OCI-LY7 (cell line): ENCODE measurements at places on chromosomes 3 and 15.
A peak's percentile ranks its signal among the peaks of the same experiment; 100 is the strongest.

GRCh38 chr3:190495354-190495753 is 18.5 kb upstream of the IL1RAP start:
- no peak for DNase-seq

GRCh38 chr3:5245927-5246326 is 58.4 kb downstream of the EDEM1 start:
- DNase-seq: peak; percentile 79

GRCh38 chr15:25738171-25738965 is 124.8 kb downstream of the ATP10A start:
- DNase-seq: no peak

- DNase-seq: no peak
Observed at GRCh38 chr3:58082047-58082446, 73.8 kb downstream of the FLNB start.

DNA sequence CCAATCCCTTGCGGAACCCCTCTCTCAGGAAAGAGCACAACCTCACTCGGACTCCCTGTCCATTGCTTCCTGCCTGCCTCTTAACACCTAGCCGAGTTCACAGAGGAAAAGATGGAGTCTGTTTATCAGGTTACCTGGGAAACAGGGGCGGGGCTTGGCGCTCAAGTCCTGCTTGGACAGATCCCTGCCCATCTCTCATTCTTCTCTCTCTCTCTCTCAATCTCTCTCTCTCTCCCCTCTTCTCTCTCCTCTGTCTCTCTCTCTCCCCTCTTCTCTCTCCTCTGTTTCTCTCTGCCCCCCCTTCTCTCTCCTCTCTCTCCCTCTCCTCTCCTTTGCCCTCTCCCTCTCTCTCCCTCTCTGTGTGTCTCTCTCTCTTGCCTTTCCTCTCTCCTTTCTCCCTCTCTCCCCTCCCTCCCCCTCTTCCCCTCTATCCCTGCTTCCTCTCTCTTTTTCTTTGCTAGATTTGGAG is at the start of gene EFHB:
Gene EFHB, minus strand, starts transcription at position 120 of the 469 bp plus-strand sequence. CDS start 199 bp downstream, outside the sequence.
- no peak for DNase-seq

- DNase-seq: no peak
Observed at GRCh38 chr3:68135067-68135466, 480.7 kb upstream of the SUCLG2 start.

DNA sequence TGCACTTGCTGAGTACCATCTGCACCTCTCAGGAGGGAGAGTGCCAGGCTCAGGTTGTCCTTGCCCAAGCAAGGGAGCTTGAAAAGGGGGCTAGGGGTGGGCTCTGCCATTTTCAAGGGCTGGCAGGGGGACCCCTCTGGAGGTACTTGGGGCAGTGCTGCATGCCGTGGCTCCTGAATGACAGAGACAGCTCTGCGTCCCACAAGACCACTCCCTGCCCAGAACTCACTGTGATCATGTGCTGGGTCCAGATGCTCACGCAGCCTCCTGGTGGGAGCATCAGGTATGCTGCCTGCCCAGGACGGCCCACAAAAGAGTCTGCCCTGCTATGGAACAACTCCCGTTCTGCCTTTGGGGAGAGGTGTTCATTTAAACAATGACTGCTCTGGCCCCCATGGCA is 165.2 kb downstream of the GOLGA6L4 start:
- DNase-seq: no peak

GRCh38 chr3:54999811-55000210 is 72.0 kb upstream of the LRTM1 start:
- no peak for DNase-seq

GRCh38 chr3:46947981-46948791 is 28.4 kb downstream of the CCDC12 start:
- no peak for DNase-seq

DNA sequence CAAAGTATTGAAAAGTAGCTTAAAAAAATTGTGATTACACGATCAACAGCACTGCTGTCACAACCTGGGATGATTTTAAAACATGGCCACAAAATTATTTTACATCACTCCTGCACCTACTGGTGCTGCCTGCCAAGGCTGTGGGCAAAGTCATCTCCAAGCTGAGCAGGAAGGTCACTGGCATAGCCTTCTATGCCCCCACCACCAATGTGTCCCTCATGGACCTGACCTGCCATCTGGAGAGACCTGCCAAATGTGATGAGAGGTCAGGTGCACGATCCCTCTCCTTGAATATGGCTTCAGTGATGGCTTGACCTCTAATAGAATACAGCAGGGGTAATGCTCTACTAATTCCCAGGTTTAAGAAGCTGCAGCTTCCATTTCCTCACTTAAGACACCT is 57.8 kb downstream of the PIK3CB start:
- no peak for DNase-seq

- no peak for DNase-seq
Observed at GRCh38 chr3:27428446-27428845, 55.7 kb downstream of the SLC4A7 start.

GRCh38 chr3:10601857-10602230 is 96.5 kb upstream of the ATP2B2 start:
- no peak for DNase-seq

- DNase-seq: no peak
Observed at GRCh38 chr3:46845397-46845859, 17.8 kb downstream of the MYL3 start.

DNA sequence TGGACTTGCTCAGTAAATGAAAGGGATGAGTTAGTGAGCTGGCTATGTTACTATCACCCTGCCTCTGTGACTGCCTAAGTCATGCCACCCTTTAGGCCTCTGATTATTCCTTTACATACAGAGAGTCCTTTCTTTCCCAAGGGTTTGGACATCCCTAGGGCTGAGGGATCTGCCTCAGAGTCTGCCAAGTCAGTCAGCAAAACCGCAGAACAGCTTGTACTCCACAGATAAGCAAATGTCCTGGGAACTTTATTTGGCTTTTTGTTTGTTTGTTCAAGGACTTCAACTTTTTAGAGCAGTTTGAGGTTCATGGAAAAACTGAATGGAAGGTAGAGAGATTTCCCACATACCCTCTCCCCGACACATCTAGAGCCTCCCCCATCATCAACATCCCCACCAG is 82.6 kb upstream of the TRIM42 start:
- no peak for DNase-seq

- DNase-seq: no peak
Observed at GRCh38 chr3:73401059-73401458, 223.7 kb downstream of the PDZRN3 start.

GRCh38 chr15:89083246-89083645 is 5.0 kb upstream of the ABHD2 start:
- DNase-seq: no peak

DNA sequence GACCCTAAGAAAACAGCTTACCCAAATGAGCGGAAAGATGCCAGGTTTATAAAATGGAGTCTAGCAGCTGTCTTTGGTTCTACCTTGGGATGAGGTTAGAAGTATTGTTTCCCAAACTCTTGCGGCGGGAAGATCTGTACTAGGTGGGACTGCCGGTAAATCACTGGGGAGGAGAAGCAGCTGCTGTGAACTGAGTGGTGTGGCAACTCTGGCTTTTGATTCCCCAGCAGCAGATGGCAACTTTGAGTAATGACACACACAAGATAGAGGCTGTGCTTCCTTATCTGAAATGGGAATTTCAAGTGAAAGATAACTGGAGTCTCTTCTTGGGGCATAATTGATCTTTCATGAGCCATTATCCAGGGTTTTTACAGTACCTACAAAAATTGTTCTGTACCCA is 184.9 kb downstream of the ATG7 start:
- DNase-seq: no peak

DNA sequence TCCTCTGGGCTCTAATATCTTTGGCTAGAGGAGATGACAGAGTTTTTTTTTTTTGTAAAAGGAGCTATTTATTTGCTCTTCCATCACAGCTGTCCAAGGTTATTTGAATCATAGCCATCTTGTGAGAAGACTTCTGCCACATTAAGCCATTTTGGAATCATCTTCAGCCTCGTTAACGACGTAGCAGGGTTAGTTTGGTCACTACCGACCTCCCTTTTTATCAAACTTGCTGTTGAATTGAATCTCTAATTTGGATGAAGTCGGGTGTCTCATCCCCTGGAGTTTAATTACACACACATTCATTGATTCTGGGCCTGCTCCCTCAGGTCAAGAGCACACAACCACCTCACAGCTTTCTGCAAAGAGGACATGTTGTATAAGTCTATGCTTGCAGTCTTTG is 238.7 kb downstream of the CPNE4 start:
- no peak for DNase-seq

GRCh38 chr3:128849911-128850455 is 29.4 kb upstream of the ACAD9 start:
- DNase-seq: no peak

- DNase-seq: no peak
Observed at GRCh38 chr3:32816439-32817256, 1.1 kb upstream of the TRIM71 start.

DNA sequence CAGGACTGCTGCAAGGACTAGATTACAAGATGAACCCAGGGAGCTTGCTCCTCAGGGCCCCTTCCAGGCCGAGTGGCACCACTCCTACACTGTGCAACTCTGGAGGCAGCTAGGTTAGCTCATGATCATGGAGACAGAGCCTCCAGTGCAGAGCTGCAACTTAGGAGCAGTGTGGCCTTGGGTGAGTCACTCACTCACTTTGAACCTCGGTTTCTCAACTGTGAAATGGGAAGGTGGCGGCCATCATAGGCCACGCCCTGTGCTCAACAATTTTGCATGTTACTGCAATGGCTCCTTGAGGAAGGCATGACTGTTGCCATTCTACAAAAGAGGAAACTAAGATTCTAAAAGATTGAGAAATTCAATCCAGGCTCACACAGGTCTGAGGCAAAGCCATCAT is 11.2 kb upstream of the CXCR6 start:
- no peak for DNase-seq

DNA sequence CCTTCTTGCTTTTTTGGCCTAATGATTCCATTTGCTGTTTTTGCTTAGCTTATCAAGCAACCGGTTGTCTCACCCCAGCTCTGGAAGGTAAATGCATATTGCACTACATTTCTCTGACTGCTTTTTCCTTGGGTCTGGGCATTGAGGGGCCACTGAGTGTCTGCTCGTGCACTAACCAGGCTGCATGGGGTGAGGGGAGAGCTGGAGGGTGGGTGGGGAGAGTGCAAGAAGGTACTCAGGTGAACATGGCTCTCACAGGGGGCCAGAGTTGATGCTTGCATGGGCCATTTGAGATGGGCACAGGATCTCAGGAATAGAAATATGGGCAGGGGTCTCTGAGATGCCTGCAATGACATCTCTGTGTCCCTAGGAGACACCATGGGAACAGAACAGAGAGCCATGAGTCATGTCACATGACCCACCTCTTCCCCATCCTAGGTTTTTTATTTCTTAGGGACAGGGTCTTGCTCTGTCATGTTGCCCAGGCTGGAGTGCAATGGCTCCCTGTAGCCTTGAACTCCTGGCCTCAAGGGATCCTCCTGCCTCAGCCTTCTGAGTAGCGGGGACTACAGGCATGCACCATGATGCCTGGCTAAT is 6.2 kb downstream of the ALPK3 start:
- no peak for DNase-seq

DNA sequence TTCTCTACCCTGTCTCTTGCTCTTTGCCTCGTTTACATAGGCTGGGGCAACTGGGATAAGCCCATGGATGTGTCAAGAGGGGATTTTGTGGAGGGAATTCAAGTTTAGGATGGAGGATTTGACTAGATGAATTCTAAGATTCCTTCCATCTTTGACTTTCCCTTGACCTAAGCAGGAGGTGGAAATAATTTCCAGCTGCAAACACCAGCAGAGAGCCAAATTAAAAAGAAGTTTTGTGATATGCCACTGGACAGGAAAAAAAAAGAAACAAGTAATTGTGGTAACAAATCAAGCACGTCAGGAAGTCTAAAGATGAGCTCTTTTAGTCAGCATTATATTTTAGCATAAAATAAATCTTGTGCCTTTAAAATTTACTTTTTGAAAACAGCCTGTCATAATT is 49.8 kb downstream of the KCNMB2 start:
- DNase-seq: no peak

- no peak for DNase-seq
Observed at GRCh38 chr3:73206030-73206429, 144.6 kb downstream of the EBLN2 start.

- DNase-seq: no peak
Observed at GRCh38 chr3:113795693-113796092, 42.9 kb upstream of the GRAMD1C start.

- DNase-seq: peak; percentile 87
Observed at GRCh38 chr3:16513141-16514020, at the start of gene RFTN1. Gene RFTN1 (minus strand): TSS chr3:16513699. CDS start chr3:16493869, 19,830 bp downstream.

- peak; percentile 93 for DNase-seq
Observed at GRCh38 chr3:125916376-125916978, 52.5 kb upstream of the ROPN1B start.

- DNase-seq: no peak
Observed at GRCh38 chr3:6125520-6125919, 735.4 kb upstream of the GRM7 start.

DNA sequence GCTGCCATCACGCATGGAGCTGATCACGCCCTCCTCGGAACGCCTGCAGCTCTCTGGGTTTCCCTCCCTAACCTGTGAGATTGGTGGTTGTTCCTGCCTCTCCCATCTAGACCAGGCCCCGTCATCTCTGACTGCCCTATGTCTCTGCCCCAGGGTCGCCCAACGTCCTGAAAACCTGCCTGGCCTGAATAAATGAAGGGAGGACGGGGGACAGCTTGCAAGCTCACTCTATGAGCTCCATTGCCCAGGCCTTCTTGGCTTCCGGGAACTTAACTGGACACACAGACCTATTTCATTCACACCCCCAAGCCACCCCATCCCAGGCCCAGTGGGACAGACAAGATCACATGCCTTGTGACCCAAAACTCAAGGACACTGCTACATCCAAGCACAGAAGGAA is 274.2 kb downstream of the XXYLT1 start:
- DNase-seq: no peak

- DNase-seq: no peak
Observed at GRCh38 chr3:104286645-104287044, 1080.1 kb upstream of the ALCAM start.

DNA sequence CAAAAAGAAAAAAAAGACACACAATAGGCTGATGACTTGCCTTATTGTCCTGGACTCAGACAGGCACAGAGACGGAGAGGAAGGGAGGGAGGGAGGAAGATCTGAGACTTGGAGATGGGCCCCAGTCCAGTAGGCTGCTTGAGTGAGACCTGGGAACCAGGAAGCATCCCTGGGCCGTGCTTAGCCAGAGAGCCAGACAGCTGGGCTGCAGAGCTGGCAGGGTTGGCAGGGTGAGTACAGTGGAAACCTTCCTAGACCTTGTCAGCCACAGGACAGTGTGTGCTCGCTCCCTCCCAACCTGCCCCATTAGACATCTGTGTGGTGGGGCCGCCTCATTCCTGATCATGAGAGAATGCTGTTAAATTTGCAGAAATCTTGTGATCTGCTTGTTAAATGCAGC is 107.9 kb upstream of the ALDH1A3 start:
- DNase-seq: no peak

- DNase-seq: no peak
Observed at GRCh38 chr3:119195911-119196310, 22.5 kb downstream of the UPK1B start.
